ENCODE measurements at places on chromosomes 16 and 17.
A peak's percentile ranks its signal among the peaks of the same experiment; 100 is the strongest.

- DNase-seq: no peak
Observed at GRCh38 chr17:80319999-80320344, 59.3 kb downstream of the RNF213 start.

DNA sequence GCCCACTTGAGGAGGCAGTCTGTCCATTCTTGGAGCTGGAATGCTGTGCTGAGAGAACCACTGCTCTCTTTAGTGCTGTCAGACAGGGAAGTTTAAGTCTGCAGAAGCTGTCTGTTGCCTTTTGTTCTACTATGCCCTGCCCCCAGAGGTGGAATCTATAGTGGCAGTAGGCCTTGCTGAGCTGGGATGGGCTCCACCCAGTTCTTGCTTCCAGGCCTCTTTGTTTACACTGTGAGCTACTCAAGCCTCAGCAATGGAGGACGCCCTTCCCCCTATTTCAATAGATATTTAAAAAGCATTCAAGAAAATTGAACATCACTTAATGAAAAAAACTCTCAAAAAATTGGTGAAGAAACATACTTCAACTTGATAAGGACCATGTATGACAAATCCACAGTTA, 313.5 kb downstream of the PHKB start:
- DNase-seq: no peak

DNA sequence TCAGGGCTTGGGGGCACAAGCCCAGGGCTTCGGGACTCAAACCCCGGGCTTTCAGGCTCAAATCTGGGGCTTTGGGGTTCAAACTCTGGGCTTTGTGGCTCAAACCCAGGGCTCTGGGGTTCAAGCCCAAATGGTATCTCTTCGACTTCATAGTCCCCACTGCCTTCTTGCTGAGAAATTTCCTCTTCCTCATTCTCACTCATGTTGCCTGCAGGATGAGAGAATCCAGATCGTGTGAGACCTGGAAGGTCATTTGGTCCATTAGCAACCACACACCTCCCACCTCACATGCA, 576 bp downstream of the ZNF768 start:
- DNase-seq: no peak

GRCh38 chr17:80422981-80423380, 8.0 kb downstream of the ENDOV start:
- DNase-seq: peak; percentile 41

- no peak for DNase-seq
Observed at GRCh38 chr17:47727704-47728036, 5.4 kb upstream of the TBX21 start.

DNA sequence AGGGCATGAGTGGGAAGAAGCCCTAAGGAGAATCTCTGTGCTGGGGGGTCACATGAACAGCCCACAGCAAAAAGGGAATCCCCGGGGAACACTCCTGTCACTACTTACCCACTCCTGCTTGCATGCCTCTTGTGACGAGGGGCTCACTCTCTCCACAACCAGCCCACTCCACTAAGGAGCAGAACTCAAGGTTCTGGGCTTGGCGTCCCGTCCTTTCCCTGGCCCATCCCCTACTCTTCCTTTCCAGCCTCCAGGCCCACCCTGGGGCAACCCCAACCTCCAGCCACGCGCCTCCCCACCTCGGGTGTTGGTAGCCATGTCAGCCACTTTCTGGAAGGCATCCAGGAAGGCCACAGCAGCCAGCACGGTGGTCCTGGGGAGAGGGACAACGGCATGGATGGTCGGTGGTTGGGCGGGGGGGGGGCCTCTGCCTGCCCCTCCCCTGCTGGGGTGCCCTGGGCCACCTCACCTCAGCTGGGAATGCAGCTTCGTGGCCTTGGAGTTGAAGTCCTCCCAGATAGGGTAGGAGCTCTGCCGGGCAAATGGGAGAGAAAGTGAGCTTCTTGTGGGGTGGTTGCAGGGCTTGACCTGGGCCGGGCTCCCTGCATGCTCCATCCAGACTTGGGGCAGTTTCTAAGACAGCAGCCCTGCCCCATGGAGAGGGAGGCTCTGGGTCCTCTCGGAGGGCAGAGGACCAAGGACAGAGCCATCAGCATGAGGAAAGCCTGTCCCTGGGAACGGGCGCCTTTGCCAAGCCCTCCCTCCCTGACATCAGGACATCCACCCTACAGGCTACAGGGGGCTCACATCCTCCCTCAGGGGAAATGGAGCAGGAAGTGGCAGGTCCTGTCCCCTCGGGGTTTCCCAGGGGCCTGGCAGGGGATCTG, 5.1 kb downstream of the MTSS2 start:
- DNase-seq: peak; percentile 28

DNA sequence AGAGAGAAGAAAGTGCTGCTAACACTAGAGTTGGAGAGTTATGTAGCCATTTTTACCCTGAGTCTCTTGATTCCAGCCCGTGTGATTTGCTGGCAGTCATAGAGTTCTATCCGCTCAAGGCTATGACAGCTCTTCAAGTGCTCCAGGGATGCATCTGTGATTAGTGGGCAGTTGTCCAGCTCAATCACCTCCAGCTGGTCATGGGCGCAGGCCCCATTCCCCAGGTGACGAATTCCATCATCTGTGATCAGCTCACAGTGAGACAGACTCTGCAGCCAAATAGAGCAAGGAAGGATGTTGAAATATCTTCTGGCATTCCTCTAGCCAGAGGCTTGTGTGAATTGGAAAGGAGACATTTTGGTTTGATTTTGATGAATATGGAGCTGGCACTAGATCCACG, 38.4 kb upstream of the STAC2 start:
- peak; percentile 69 for DNase-seq

DNA sequence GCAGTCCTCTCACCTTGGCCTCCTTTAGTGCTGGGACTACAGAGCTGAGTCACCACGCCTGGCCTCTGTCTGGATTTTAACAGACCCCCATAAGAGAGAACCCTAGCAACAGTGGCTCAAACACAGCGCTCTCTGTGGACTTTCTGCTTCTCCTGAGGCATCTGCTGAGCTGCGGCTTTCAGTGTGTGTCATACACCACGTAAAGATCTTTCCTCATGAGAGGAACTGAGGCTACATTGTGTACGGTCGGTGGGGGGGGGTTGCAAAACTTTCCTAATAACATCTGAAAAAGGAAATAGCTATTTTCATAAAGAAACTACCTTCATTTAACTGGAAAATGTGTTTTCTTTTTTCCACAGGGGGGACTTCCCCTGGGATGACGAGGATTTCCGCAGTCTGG, 32.9 kb downstream of the DEF8 start:
- no peak for DNase-seq

GRCh38 chr17:66577041-66577440, 257.9 kb upstream of the CACNG5 start:
- no peak for DNase-seq

- DNase-seq: no peak
Observed at GRCh38 chr16:69451166-69451565, 26.7 kb downstream of the CYB5B start.

- no peak for DNase-seq
Observed at GRCh38 chr17:14427900-14428647, 127.2 kb downstream of the HS3ST3B1 start.

DNA sequence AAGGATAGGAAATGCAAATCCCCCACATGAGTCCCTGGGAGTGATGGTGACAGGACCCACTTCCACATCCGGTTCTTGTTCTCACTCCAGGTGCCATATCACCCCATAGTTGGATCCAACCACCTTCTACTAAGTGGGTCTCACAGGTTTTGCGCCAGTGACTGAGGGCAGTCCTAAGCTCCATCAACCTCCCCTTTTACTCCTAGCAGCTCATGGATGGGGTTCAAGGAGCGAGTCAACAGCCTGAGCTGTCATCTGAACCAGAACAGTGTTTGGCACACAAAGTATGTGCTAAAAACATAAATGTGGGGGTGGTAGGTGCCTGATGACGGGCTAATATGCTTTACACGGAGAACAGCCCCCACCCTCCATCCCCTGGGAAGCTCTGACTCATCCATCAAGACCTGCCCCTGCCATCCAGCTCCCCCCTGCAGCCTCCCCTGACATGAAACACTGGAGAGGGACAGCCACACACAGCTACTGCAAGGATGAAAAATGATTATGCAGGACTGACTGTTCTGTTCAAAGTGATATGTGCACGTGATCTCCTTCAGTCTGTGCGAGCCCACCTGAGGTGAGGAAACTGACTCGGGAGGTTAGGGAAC, 143.2 kb upstream of the CDH5 start:
- no peak for DNase-seq

GRCh38 chr16:68902003-68902968, 59.0 kb downstream of the TANGO6 start:
- DNase-seq: no peak

GRCh38 chr17:77842528-77843147, 115.9 kb upstream of the TNRC6C start:
- no peak for DNase-seq

DNA sequence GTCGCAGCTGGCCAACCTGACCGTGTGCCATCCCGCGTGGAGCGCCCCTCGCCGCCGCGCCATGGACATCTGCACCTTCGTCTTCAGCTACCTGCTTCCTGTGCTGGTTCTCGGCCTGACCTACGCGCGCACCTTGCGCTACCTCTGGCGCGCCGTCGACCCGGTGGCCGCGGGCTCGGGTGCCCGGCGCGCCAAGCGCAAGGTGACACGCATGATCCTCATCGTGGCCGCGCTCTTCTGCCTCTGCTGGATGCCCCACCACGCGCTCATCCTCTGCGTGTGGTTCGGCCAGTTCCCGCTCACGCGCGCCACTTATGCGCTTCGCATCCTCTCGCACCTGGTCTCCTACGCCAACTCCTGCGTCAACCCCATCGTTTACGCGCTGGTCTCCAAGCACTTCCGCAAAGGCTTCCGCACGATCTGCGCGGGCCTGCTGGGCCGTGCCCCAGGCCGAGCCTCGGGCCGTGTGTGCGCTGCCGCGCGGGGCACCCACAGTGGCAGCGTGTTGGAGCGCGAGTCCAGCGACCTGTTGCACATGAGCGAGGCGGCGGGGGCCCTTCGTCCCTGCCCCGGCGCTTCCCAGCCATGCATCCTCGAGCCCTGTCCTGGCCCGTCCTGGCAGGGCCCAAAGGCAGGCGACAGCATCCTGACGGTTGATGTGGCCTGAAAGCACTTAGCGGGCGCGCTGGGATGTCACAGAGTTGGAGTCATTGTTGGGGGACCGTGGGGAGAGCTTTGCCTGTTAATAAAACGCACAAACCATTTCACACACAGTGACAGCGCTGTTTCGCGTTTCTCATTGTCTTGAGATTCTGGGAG, 2.0 kb upstream of the ZACN start:
- DNase-seq: no peak

DNA sequence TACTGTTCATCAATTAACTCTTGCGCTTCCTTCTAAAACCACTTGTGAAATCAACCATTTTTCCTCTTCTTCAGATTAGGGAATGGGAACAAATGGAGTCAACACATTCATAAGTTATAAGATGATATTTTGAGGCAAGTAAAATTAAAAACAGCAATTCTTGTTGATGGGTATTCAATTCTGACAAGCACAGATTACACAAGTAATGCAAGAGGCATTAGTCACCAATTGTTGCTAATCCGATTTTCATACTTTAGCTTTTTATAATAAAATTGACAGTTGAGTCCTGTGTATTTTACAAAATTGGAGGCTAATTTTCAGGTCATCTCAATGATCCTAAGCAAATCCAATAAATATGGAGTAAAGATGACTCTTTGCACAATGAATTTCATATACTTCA, 918.4 kb upstream of the SOX9 start:
- no peak for DNase-seq

DNA sequence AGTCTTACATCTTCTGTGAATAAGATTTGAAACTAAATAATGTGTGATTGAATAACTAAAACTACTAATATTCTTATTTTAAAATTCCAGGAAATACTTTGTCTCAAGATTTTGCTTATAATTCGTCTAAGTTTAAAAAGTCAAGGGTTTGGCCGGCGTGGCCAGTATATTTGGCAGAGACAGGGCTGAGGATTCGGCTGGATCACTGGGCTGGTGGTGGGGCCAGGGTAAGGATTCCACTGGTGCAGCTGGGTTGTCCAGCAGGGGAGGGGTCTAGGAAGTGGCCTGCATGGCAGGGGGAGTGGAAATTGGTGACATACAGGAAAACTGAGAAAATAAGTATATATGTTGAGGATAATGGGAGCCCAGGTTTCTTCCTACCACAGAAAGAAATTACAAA, 75.7 kb downstream of the MYO1D start:
- no peak for DNase-seq

GRCh38 chr16:27429330-27429871, 27.4 kb downstream of the IL21R start:
- DNase-seq: no peak

DNA sequence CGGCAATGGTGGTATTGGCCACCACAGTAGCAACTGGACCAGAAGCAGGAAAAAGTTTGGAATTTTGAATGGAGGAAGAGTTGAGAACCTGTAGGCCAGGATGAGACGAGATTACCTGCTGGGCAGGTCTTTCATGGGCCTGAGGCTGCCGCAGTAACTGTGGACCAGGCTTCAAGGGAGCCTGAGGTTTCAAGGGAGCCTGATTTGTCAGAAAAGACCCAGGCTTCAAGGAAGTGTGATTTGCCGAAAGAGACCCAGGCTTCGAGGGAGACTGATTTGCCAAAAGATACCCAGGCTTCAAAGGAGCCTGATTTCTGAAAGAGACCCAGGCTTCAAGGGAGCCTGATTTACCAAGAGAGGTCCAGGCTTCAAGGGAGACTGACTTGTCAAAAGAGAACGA, 66.6 kb upstream of the ARL4D start:
- DNase-seq: no peak

GRCh38 chr17:14840616-14841231, 424.4 kb downstream of the PMP22 start:
- DNase-seq: no peak

- no peak for DNase-seq
Observed at GRCh38 chr16:4011940-4012629, 104.2 kb downstream of the ADCY9 start.

GRCh38 chr17:57557834-57558681, 187.0 kb downstream of the CCDC182 start:
- no peak for DNase-seq

GRCh38 chr17:46984341-46984740, 5.3 kb upstream of the RPRML start:
- DNase-seq: peak; percentile 25

Measured in left ventricle myocardium inferior (tissue), 1 donor.